ENCODE measurements at places on chromosomes 11 and 22. TPM values are rescaled to one million over a fixed set of nuclear protein-coding genes. Genes with fewer than 3 reads are reported as not detected.

GRCh38 chr22:32674925-32675825, 126.3 kb upstream of the TIMP3 start:
- H3K4me3 ChIP-seq, result no peak overlapping the region
- DNase-seq, result no peak
- no peaks in the 10 kb centered on the region for H3K36me3 ChIP-seq
- H3K4me1 ChIP-seq, result no peaks in the 10 kb centered on the region
- H3K27ac ChIP-seq, result no peak overlapping the region
- no peaks in the 10 kb centered on the region for H3K27me3 ChIP-seq

GRCh38 chr11:91810871-91811270, 413.7 kb upstream of the FAT3 start:
- no peak overlapping the region for H3K27ac ChIP-seq
- H3K27me3 ChIP-seq, result no peaks in the 10 kb centered on the region

DNA sequence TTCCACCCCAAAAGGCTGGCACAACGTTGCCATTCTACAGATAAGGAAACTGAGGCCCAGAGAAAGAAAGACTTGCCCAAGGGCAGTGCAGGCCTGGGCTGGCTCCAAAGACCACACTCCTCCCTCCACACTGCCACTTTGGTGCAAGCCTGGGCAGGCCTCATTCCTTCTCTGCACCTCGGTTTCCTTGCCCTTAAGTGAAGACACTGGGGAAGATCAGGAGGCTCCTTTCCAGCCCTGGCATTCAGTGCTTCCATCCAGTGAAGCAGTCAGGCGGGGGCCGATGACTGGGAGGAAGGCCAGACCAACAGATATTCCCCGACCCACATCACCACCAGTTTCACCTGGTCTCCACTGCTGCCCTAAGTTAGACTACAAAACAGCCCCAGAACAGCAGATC, 18.3 kb upstream of the TCF20 start:
- no peak overlapping the region for H3K4me3 ChIP-seq
- H3K27ac ChIP-seq, result no peak overlapping the region
- peaks cover 40% of the 10 kb centered on the region for H3K4me1 ChIP-seq

- no peak for DNase-seq
- H3K27ac ChIP-seq, result no peak overlapping the region
- no peaks in the 10 kb centered on the region for H3K27me3 ChIP-seq
- H3K36me3 ChIP-seq, result no peaks in the 10 kb centered on the region
- no peak overlapping the region for H3K4me3 ChIP-seq
Observed at GRCh38 chr11:115884800-115885534, 380.8 kb upstream of the CADM1 start.

DNA sequence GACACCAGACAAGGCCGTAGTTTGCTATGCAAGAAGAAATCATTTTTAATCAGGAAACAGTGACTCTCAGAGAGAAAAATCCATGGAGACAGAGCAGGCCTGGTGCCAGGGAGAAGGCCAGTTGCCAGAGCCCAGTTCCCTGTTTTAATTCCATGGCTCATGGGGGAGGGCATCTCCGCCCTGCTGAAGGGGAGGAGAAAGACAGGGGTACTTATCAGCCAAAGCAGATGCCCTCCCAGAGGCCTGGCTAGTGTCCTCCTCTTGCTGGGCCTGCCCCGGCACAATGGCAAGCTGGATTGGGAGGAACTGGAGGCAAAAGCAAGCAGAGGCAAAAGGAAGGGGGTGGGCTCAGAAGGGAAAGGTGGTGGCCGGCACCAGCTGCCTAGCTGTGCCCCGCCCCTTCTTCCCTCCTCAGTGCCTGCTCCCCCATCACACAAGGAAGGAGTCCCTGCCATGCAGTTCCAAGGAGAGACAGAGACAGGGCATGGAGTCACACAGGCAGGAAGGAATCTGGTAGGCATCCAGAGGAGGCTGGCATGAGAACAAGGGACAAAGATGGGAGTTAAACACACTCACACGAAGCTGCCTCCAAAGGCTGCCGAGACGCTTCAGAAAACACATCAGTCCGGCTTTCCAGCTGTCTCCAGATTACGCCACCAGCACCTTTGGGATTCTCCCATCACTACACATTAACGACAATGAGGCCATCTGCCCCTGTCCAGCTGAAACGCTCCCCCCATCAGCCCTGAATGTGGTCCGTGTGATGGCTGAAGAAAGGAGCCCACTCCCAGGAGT, 591.8 kb downstream of the BUD13 start:
- H3K4me3 ChIP-seq, result no peak overlapping the region
- H3K27me3 ChIP-seq, result no peaks in the 10 kb centered on the region
- H3K27ac ChIP-seq, result no peak overlapping the region

DNA sequence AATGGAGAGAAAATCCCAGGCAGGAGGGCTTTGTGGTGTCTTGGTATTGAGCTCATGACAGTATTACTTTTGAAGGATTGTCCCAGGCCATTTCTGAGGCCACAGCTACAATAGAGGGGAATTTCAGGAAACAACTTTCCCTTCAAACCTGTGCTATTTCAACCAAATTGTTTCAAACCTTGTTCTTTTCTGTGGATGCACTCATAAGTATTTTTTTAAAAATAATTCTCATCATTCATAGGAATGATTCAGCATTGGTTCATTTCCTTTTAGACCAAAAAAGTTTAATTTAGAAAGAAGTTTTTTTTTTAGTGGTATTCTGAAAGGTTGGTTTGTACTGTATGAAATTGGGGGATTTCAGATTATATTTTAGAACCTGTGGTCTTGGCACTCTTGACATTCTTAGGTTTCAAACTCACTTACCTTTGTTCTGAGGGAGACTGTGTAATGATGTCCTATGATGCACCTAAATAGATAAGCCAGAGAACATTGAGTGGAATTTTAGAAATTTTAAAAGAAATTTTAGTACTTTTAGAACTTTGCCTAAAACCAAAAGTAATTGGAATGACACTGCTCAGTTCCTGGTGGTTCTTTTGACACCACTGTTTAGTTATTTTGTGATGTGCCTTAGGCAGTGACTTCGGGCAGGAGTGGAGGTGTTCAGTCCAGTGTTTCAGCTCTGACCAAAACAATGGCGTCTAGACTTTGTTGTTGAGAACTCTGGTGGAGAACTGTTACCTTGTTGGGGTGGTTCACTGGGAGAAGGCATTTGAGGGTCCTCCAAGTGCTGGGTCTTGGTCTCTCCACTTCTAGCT, 12.2 kb downstream of the TEAD1 start:
- no peak overlapping the region for H3K4me3 ChIP-seq
- H3K27ac ChIP-seq, result no peak overlapping the region
- no peak for DNase-seq
- H3K27me3 ChIP-seq, result no peaks in the 10 kb centered on the region
- no peaks in the 10 kb centered on the region for H3K36me3 ChIP-seq
- no peaks in the 10 kb centered on the region for H3K4me1 ChIP-seq

DNA sequence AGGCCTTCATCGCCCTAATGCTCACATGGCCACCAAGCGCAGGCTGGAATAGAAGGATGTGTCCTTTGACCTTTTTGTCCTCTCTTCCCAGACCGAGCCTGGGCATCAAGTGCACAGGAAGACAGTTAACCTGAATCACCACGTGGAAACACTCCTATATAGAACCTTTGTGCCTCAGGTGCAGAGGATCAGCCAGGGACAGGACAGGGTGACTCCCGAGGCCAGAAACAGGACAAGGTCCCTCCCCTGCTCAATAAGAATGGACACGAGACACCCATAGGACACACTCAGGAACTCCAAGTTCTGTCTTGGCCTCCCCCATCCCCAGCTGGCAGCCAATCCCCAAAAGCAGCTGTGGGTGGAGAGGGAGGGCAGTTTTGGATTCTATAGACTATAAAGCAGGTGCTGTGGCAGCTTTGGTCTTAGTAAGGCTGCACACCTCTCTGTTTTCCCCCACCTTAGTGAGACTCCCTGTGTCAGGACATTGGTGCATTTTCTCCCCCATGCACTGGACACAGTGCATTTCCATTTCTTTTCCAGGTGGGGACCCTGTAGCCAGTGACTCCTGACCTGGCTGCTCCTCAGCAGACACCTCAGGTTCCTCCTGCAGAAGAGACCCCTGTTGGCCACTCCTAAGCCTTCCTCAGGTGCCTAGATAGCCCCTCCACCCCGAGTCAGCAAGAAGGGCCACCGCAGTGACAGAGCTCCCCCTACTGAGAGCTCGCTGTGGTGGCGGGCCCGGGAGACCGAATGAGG, 43.6 kb upstream of the POU2AF1 start:
- H3K4me1 ChIP-seq, result no peaks in the 10 kb centered on the region
- DNase-seq, result no peak
- H3K27ac ChIP-seq, result no peak overlapping the region
- H3K27me3 ChIP-seq, result no peaks in the 10 kb centered on the region
- no peaks in the 10 kb centered on the region for H3K36me3 ChIP-seq
- H3K4me3 ChIP-seq, result no peak overlapping the region

The PKDREJ gene
- not detected for total RNA-seq

DNA sequence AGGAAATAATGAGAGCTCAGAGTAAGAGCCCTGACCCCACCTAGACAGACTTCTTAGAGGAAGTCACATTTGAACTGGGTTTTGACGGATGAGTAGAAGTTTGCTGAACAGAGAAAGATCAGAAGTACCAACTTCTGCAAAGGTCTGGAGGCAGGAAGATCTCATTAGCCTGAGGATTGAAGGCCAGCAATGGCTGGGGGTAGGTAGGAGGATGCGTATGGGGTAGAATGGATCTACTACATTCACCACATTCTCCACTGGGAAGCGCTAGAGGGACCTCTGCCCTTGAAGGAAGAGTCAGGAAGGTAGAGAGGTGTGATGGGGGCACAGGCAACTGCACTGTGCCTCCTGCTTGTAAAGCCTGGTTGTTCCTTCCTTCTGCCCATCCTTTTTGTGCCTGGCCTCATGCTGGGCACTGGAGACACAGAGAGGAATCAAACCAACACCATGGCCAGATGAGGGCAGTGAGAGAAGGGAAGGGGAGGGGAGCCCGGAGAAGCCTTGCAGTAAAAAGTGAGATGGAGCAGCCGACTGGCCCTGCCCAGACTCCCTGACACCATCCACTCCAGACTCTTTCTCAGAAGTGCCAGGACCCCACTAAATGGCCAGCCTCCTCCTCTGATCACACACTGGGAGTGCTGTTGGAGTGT, 4.9 kb downstream of the TPBGL start:
- no peaks in the 10 kb centered on the region for H3K36me3 ChIP-seq
- H3K27ac ChIP-seq, result no peak overlapping the region
- H3K27me3 ChIP-seq, result peaks cover 11% of the 10 kb centered on the region
- H3K4me1 ChIP-seq, result peaks cover under 1% of the 10 kb centered on the region
- H3K4me3 ChIP-seq, result no peak overlapping the region

The TNNI2 gene
- total RNA-seq, result not detected

The PDGFB gene
- total RNA-seq, result 2.3 TPM

DNA sequence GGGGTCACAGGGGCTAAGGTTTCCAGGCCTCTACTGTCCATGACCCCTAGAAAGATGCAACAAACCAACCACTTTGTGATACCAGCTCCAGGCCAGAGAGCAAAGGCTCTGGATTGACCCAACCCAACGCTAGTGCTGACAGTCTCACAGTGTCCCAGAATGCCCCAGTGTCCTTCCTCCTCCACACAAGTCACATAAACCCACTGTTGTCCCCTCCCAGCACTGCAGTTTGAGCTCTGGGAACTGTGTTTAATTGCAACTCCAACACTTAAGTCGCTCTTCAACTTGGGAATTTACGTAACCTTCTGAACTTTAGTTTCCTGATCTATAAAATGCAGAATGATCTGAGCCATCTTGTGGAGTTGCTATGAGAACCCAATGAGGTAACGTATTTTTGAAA, 47.5 kb downstream of the PC start:
- H3K4me3 ChIP-seq, result no peak overlapping the region
- no peaks in the 10 kb centered on the region for H3K27me3 ChIP-seq
- no peak overlapping the region for H3K27ac ChIP-seq
- DNase-seq, result no peak
- H3K36me3 ChIP-seq, result no peaks in the 10 kb centered on the region

DNA sequence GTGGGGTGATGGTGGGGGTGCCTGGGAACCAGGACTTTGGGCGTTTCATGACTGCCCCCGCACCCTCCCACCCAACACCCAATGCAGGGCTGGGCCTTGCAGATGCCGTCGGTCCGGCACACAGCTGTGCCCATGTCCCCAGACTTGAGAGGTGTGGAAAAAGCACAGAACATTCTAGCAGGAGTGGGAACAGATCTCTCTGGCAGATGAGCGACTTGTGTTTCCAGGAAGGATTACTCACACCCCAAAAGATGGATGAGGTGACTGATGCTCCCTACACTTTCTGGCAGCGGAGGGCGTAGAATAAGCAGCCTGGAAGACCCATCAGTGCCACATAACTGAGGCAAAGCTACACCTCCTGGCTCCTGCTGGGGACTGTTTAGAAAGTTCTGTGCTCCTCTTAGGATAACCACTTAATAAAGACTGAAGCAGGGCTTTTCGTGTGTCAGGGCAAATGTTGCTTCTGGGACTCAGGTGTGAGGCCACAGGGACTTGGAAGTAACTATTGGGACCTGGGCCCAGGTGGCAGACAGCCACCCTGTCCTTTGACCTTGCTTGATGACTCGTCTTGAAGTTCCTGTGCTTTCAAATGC, 24.2 kb downstream of the FBLN1 start:
- H3K36me3 ChIP-seq, result no peaks in the 10 kb centered on the region
- H3K4me1 ChIP-seq, result no peaks in the 10 kb centered on the region
- DNase-seq, result no peak
- H3K27ac ChIP-seq, result no peak overlapping the region
- no peaks in the 10 kb centered on the region for H3K27me3 ChIP-seq

The CYP2D6 gene
- total RNA-seq, result 2.2 TPM

- no peaks in the 10 kb centered on the region for H3K27me3 ChIP-seq
- no peak overlapping the region for H3K4me3 ChIP-seq
- H3K27ac ChIP-seq, result no peak overlapping the region
- no peaks in the 10 kb centered on the region for H3K36me3 ChIP-seq
- no peak for DNase-seq
- H3K4me1 ChIP-seq, result no peaks in the 10 kb centered on the region
Observed at GRCh38 chr22:35502836-35503235, 37.8 kb upstream of the RASD2 start.

DNA sequence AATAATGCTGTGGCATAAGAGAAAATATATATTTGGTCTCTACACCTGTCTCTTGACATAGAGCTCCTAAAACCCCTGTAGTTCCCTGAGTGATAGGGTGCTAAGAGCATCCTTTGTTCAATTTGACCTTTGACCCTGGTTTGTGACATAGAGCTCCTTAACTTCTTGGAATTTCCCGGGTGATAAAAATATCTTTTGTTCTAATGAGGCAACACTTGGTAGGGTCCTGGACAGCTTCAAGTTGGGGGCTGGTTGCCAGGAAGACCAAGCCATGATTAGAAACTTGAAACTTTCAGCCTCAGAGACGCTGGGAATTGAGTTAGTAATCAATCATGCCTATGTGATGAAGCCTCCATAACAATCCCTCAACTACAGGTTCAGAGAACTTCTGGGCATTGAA, 105.4 kb downstream of the CASP12 start:
- no peak overlapping the region for H3K4me3 ChIP-seq
- no peaks in the 10 kb centered on the region for H3K27me3 ChIP-seq
- H3K4me1 ChIP-seq, result no peaks in the 10 kb centered on the region
- no peaks in the 10 kb centered on the region for H3K36me3 ChIP-seq

Measured in CD8-positive, alpha-beta memory T cell (primary cell).